Hematopoietic multipotent progenitor cell treated with erythropoietin and hydrocortisone succinate and interleukin-3 and kit ligand, for 8 days (in vitro differentiated cells): ENCODE measurements at places on chromosomes 1 and 21.
A peak's percentile ranks its signal among the peaks of the same experiment; 100 is the strongest.

DNA sequence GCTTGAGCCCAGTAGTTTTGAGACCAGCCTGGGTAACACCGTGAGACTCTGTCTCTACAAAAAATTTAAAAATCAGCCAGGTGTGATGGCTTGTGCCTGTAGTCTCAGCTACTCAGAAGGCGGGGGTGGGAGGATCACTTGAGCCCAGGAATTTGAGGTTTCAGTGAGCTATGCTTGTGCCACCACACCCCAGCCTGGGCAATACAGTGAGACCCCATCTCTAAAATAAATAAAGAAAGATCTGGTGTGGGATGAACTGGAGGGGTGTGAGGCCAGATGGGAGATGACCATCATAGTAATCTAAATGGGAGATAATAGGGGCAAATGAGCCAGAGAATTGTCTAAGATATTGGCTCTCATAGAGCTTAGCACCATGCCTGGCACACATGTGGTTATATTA lies 60.1 kb upstream of the TRABD2B start:
- no peak for DNase-seq

GRCh38 chr1:239126884-239127283 lies 259.5 kb upstream of the CHRM3 start:
- no peak for DNase-seq

GRCh38 chr1:210516092-210516656 lies 187.5 kb downstream of the HHAT start:
- no peak for DNase-seq

DNA sequence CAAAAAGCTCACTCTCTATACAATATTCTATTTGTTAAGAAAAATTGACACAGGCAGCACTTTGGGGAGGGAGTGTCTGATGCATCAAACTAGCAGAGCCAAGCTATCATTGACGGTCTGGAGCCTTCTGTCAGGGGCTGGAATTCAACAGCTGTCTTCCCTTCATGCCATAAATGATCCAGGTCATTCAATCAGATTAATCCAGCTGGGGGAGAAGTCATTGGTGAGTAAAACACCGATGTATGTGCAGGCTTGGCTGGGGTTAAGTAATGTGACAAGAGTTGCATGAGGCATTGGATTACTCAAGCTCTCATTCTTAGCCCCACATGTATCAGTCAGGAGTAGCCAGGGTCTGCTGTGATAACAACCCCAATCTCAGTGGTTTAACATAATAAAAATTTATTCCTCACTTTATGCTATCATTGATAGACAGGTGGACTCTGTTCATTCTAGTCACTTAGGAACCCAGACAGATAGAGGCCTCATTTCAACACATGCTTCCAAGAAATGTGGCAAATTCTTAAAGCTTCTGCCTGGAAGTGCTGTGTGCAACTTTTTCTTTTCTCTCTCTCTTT lies 118.1 kb upstream of the GADD45A start:
- DNase-seq, result no peak

DNA sequence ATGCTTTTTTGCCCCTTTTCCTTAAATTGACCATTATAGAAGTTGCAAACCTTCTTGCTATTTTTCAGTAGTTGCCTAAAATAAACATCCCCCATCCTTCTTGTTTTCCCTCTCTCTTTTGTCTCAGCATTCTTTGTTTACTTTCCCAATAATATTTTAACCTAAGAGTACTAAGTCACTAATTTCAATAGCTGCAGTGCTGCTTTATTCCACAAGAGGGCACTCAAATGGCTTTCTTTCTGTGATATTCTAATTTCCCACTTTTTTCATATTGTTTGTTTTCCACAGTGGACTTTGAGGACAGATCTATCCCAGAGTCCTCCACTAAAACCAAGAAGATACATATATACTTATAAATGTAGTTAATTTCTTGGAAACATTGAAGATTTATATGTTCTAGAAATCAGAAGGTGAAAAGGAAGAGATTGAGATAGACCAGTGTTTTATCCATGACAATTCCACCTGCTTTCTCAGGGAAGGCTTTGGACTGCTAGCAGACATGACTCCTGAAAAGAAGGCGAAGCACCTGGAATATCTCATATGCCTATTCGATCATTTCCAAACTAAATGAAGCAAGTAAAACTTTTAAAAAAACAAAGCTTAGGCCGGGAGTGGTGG lies 104.8 kb upstream of the GRIK1 start:
- peak; percentile 33 for DNase-seq

DNA sequence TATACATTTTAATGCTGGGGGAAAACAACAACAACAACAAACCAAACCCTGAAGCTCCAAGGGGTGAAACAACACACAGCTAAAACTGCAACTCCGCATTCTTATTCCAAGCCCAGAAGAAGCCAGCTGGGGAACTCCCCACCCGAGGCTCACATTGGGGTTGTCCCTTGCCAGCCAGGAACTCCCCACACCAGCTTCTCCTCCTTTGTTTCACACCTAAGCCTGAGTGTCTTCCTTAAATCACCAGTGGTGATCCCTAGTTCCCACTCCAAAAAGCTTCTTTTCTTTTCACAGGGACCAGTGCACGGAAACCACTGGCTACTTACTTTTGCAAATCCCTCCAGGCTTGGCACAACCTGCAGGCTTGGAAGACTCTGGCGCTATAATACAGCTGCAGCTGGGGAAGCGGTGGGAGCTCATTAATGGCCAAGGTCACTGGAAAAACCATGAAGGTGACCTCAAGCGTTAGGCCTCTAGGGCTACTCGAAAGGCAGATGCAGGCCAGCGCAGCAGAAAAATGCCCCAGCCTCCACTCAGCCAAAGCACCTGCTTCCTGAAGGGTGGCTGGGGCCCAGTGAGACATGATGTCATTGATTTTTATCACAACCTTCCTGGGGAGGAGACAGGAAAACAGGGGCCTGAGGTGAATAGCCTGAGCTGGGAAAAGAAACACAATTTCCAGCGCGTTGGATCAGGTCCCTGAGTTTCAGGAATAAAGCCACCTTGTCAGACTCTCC lies 40.1 kb downstream of the TLR5 start:
- DNase-seq, result no peak

DNA sequence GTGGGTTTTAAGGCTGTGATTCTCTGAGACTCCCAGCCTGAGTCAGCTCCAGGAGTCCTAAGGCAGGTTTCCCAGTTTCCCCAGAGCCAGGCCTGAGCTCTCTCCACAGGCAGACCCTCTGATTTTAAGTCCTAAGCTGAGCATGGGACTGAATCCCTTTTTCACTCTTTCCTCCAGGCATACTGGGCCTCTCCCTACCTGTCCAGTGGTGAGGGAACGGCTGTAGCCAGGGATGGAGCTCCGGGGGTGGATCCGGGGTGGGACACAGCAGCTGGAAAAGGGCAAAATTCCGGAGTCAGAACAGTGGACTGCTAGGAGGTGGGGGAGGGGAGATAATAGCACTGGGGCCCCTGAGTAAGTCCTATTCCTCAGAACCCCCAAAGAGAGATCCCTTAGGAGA lies 30.0 kb downstream of the DLGAP3 start:
- DNase-seq, result no peak

DNA sequence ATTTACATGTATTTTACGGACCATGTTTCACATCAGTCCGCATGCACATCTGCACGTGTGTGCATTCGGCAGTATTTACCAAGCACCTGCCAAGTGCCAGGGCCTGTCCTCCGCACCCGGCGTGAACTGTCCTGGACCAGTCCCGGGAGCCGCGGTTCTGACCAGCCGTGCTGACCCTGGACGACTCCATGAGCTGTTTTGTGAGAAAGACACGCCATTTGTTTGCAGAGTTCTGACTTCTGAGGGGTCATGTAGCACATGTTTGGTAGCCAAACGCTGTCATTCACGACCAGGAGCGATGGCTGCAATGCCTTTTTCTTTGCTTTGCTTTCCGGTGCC lies 3.3 kb upstream of the OLIG2 start:
- DNase-seq, result no peak

GRCh38 chr1:28365864-28366263 lies 3.7 kb upstream of the PHACTR4 start:
- DNase-seq, result no peak

GRCh38 chr1:86750076-86750475 lies 45.7 kb downstream of the SH3GLB1 start:
- no peak for DNase-seq

- no peak for DNase-seq
Measured at GRCh38 chr1:66282343-66282852, 251.6 kb upstream of the SGIP1 start.

GRCh38 chr1:205287076-205287475 lies 34.5 kb downstream of the NUAK2 start:
- DNase-seq, result no peak

DNA sequence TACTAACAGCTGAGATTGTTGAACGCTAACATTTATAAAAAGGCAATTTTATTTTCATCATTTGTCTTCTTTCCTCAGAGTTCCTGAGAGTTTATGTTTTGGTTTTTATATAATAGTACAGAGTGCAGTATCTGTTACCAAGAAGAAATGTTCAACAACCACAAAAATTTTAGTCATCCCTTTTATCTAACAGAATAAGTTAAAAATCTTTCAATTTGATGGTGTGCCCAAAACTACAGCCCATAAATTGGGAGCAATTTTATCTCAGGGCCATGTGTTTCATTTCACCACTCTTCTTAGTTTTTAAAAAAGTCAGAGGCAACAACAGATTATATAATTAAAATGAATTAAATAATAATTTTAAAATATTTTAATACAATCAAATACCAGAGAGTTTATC lies 37.1 kb downstream of the NEXN start:
- DNase-seq, result no peak

- DNase-seq, result no peak
Measured at GRCh38 chr1:91754348-91754747, 131.6 kb downstream of the TGFBR3 start.

- DNase-seq, result no peak
Measured at GRCh38 chr1:158323866-158324265, 7.5 kb downstream of the CD1B start.

- no peak for DNase-seq
Measured at GRCh38 chr1:30904191-30904961, 4.2 kb downstream of the SDC3 start.

DNA sequence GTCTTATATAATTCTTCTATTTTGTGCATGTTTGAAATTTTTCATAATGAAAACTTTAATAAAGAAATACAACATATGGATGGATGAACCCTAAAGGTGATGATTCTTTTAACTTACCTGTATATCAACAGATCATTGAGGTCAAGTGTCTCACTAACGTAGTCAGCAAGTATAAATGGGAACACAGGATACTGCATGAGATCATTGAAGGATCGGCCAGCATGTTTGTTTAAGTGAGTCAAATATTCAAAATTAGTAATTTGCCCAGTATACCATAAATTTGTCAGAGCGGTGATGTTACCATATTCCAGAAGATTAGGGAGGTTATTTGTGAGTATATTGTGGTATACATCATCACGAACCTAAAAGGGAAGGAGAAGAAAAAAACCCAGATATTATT lies 71.0 kb upstream of the GNG4 start:
- DNase-seq, result no peak

GRCh38 chr1:98981917-98982513 lies 22.6 kb downstream of the PLPPR5 start:
- DNase-seq, result no peak
